Hematopoietic multipotent progenitor cell (in vitro differentiated cells): ENCODE measurements at places on chromosomes 11 and 22. TPM values are rescaled to one million over a fixed set of nuclear protein-coding genes. Genes with fewer than 3 reads are reported as not detected.

- peak; percentile 63 for DNase-seq
These were observed 179.7 kb downstream of the TBC1D22A start for GRCh38 chr22:46941968-46942798.

- DNase-seq: no peak
These were observed 29.1 kb upstream of the LINC01488 start for GRCh38 chr11:69452206-69452987.

BRSK2 gene
- 4.0 TPM for total RNA-seq

DNA sequence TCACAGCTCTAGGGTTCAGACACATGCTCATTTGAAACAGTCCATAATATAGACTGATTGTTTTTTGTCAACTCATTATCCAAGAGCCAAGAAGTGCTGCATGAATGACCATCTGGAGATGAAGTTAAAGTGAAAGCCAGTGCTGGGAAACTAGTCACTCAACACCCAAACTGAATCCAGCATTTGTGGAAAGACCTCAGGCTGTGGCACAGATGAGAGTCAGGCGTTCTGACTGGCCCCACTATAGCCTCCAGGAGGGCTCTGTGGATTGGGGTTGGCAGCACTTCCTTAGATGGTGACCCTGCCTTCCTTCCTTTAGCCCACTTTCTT, 2.1 kb downstream of the FEZ1 start:
- no peak for DNase-seq

- DNase-seq: no peak
These were observed 110.9 kb downstream of the RASSF10 start for GRCh38 chr11:13119941-13120520.

DNA sequence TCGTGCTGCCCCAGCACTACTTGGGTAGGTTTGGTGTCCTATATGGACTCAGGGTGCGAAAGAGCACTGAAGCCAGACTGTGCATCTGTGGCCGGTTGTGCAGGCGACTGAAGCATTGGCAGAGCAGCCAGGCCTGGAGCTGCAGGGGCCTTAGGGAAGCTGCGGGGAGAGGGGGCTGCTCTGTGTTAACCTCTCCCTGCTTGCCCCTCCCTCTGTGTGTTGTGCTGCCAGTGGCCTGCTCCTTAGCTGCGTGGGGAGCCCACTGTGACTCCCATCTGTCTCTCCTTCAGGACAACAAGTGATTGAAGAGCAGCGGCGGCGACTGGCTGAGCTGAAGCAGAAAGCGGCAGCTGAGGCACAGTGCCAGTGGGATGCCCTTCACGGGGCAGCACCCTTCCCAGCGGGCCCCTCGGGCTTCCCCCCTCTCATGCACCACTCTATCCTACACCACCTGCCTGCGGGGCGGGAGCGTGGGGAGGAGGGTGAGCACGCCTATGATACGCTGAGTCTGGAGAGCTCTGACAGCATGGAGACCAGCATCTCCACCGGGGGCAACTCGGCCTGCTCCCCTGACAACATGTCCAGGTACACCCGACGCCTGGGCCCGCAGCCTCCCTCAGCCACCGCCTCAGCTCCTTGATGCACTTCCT, 34.3 kb downstream of the TREH start:
- DNase-seq: no peak
